ENCODE measurements at places on chromosomes 1 and 21. TPM values are rescaled to one million over a fixed set of nuclear protein-coding genes. Genes with fewer than 3 reads are reported as not detected.

DNA sequence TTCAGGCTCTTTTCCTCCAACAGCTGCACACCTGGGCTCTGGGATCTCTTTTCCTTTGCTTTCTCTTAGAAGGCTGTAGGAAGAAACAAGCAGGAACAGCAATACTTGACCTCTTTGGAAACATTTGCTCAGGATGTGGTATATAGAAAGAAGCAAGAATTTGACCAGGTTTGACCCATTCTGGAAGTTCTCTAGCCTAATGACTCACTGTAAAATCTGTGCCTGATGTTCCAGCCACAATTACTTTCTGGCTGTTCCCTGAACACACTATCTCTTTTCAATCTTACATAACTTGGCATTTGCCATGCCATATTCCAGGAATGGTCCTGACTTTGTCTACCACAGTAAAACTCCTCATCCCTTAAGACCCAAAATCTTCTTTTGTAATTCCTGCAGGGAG is 419.9 kb upstream of the DAB1 start:
- no peaks in the 10 kb centered on the region for H3K4me1 ChIP-seq
- no peak overlapping the region for H3K4me3 ChIP-seq
- peaks cover 32% of the 10 kb centered on the region for H3K36me3 ChIP-seq
- no peak for DNase-seq
- peaks cover 3% of the 10 kb centered on the region for H3K27me3 ChIP-seq

- H3K36me3 ChIP-seq: no peaks in the 10 kb centered on the region
- H3K27me3 ChIP-seq: peaks cover 9% of the 10 kb centered on the region
- no peak for DNase-seq
- H3K4me3 ChIP-seq: no peak overlapping the region
- peaks cover 12% of the 10 kb centered on the region for H3K4me1 ChIP-seq
- H3K27ac ChIP-seq: no peak overlapping the region
Observed at GRCh38 chr1:58753431-58753866, 30.4 kb downstream of the JUN start.

DNA sequence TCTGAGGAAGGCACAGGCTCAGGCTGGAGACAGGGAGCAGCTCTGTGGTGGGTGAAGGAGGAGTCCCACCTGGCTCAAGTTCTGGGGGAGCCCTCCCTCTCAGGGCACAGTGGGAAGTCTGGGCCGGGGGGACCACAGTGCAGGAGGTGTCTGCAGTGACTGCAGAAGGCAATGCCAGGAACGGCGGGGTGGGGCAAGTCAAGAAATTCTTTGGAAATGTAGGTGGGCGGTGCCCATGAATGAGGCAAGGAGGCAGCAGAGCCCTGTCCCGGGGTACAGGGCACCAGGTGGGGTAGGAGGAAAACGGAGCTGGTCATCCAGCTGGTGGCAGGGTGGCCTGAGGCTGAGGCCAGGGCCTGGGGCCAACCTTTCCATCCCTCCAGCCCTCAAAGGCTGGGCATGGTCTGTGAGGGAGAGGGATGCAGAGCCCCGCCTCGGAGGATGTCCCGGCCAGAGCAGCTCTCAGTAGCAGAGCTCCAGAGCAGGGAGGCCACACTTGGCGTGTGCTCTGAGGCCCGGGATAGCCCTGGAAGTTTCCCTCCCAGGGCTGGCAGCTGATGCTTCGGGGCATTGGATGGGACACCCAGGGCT is 4.7 kb downstream of the TFF3 start:
- H3K4me1 ChIP-seq: peaks cover 39% of the 10 kb centered on the region
- no peaks in the 10 kb centered on the region for H3K36me3 ChIP-seq
- peaks cover 6% of the 10 kb centered on the region for H3K27me3 ChIP-seq
- H3K4me3 ChIP-seq: no peak overlapping the region

LCE2B gene
- not detected for total RNA-seq

All from WTC11 (cell line).